ENCODE measurements at places on chromosomes 2 and 18. TPM values are rescaled to one million over a fixed set of nuclear protein-coding genes. Genes with fewer than 3 reads are reported as not detected.

DNA sequence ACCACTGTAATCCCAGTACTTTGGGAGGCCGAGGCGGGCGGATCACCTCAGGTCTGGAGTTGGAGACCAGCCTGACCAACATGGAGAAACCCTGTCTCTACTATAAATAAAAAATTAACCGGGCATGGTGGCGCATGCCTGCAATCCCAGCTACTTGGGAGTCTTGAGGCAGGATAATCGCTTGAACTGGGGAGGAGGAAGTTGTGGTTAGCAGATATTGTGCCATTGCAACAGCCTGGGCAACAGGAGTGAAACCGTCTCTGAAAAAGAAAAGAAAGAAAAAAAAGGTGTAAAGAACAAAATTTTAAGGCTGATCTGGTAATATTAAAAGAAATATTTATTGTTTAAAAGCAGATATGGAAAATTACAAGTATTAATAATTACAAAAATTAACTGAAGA, 29.7 kb downstream of the ZNF804A start:
- no peak for DNase-seq

DNA sequence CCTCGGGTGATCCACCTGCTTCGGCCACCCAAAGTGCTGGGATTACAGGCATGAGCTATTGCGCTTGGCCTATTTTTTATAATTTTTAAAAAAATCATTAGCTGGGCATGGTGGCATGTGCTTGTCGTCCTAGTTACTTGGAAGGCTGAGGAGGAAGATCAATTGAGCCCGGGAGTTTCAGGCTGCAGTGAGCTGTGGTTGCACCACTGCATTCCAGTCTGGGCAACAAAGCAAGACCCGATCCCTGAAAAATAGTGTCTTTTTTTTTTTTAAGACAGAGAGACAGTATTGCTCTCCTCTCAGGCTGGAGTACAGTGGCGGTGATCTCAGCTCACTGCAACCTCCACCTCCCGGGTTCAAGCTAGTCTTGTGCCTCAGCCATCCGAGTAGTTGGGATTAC, 4.8 kb downstream of the SSB start:
- no peak for DNase-seq

NT5C1B gene
- not detected for total RNA-seq

DNA sequence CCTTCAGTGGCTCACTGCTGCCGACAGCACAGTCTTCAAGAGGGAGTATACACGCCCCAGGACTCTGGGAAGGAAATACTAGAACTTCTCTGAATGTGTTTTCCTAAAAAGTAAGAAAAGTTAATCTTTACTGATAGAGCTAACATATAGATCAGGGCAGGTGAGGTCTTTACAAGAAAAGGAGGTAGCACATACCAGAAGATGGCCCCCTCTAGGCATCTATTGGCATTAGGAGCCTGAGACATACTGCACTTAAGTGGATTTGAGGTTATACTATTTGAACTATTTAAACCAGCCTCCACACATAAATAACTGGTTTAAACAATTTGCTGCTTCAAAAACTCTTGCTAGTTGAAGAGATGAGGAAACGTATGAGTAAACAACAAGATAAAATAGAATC, 406.1 kb downstream of the SETBP1 start:
- no peak for DNase-seq

UNC80 gene
- total RNA-seq, result not detected

AGXT gene
- total RNA-seq, result not detected

GRCh38 chr2:150495993-150496627, 8.6 kb upstream of the RND3 start:
- DNase-seq, result no peak
